ENCODE measurements at places on chromosomes 5 and 9.

- no peak for DNase-seq
These were observed 364.1 kb upstream of the SLC30A5 start for GRCh38 chr5:68729678-68730077.

DNA sequence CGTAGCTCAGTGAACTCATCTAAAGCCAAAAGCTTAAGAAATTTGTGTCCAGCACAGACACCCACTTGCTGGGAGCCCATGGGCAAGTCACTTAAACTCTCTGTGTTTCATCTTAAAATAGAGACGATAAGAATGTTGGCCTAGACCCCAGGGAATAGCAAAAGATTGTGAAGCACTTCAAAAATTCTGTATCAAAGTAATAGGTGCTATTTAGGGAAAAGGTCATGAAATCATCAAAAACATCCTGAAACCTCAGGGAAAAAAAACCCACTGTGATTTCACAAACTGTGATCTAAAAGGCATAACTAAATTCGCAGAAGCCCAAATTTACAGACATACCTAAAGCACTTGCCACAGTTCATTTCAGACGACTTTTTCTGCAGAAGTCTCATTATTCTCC lies 278.3 kb downstream of the NR2F1-AS1 start:
- DNase-seq, result no peak

DNA sequence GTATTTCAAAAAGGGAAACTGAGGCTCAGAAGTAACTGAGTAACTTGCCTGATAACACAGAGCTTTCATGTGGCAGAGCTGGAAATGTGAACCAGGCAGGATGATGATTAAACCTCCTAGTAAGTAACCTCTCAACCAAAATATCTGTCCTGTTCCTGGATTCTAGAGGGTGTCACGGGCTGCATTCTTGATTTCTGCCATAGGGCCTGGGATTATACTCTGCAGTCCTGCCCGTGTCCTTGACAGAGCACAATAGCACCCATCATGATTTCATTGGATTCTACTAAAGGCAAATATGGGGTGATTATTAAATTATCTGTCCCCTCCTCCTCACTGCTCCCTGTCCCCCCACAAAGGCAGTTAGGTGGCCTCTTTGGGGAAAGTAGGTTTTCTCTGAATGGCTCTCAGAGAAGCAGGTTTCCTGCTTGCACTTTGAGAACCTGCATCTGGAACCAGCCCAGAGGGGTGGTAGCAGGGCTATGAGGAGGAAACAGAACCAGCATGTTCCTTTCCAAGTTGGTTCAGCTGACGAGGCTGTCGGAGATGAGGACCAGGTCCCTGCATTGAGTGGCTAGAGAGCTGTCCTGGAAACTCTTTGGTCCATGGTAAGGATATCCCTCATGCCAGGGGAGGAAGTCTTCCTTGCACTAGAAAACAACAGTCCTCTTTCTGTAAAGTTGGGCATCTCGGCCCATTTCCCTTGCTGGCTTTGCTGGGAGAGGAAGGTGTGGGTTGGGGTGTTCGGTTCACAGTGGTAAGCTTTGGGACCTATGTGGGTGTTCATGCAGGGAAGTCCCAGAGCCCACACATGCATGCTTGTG lies 36.6 kb downstream of the PPARGC1B start:
- no peak for DNase-seq

DNA sequence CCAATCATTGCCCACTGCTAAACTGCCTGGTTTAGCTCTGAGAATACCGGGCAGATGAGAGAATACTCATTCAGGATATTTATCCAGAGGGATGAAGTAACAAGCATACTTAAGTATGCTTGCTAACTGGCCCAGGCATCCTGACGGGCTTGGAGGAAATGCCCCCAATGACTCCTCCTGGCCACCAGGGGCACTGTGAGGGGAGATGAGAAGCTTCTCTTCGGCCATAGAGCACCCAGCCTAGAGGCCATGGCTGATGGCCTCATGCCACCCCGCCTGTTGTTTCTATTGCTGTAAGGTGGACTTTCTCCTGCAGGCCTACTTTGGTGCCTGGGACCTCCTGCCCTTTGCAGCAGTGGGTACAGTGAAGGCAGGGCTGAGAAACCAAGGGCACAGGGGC lies 134.5 kb upstream of the FSTL4 start:
- DNase-seq, result no peak

- DNase-seq, result peak; percentile 55
These were observed 69.2 kb upstream of the CCDC180 start for GRCh38 chr9:97237951-97238889.

DNA sequence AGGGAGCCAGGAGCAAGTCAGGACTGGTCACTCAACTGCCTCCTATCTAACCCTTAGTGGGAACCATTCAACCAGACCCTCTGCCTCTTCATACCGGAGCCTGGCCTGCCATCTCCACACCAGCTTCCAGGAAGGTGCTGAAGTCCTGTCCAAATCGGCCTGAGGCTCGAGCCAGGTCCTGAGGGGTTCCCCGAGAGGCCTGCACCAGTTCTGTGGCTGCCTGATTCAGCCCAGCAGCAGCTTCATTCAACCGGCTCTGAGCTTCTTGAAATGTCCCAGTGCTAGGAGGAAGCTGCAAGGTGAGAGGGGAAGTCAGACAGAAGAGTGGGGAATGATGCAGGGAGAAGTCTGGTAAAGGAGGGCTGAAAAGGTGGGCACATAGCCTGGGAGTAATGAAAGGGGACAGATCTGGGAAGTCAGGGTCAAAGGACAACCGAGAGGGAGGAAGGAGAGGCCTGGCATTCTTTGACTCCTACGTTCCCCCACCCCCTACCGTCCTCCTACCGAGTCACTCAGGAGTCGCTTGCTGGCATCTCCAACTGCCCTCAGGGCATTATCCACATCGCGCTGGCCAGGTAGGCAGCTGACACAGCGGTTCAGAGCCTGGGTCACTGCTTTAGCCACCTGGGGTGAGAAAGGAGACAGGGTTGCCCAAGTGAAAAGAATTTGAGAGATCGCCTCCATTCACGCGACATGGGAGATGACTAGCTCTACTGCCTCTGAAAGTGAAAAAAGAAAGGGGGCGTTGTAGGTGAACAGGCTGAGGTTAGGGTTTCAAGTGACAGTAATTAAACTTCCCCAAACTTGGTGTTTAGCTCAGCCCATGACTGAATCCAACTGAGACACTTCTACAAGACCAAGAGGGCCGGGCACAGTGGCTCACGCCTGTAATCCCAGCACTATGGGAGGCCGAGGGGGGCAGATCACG lies 20.2 kb downstream of the TLN1 start:
- DNase-seq, result no peak

DNA sequence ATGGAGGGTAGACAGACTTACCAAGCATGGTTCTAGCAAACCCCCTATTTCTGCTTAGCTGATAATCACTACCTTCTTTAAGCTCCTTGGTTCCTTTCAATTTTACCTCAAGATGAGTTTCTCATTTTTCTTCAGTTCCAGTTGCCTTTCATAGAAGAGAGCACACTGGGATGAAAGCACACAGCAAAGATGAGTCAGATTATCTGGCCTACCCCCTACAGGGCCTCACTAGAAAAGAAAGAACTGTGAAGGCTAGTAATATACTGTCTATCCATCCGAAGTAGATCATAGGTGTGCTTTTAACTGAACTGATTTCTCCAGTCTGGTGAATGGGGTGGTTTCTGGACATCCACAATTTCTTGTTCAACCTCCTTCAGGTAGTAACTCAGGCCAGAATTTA lies 122.5 kb downstream of the TRPM3 start:
- no peak for DNase-seq

DNA sequence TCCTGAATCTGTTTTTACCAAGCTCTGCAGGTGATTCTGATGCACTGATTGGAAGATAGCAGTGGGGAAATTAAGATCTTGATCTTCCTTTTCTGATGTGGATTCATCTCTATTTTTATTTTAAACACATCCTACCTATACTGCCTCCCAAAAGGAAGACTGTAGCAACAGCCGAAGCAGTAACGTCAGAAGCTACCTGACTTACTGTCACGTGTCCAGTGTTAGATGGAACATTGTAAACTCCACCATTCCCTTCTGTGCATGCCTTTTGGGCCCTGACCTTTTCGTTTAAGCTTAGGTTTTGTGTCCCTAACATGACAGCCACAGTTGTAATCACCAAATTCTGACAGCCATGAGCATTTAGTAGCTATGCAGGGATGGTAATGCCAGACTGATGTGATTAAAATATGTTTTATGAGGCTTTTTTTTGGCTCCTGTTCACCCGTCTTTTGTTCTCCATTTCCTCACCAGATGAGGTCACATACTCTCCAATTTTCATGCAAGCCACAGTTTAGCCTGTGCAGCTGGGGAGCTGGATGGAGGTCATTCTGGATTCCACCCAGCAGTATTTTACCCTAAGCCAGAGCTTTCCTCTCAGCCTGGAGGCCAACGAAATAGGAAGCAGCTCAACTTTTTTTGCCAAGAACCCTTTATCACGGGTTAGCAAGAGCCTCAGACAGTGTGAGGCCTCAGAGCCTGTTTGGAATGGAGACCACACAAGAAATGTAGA lies 15.6 kb upstream of the FOXD1 start:
- DNase-seq, result no peak

DNA sequence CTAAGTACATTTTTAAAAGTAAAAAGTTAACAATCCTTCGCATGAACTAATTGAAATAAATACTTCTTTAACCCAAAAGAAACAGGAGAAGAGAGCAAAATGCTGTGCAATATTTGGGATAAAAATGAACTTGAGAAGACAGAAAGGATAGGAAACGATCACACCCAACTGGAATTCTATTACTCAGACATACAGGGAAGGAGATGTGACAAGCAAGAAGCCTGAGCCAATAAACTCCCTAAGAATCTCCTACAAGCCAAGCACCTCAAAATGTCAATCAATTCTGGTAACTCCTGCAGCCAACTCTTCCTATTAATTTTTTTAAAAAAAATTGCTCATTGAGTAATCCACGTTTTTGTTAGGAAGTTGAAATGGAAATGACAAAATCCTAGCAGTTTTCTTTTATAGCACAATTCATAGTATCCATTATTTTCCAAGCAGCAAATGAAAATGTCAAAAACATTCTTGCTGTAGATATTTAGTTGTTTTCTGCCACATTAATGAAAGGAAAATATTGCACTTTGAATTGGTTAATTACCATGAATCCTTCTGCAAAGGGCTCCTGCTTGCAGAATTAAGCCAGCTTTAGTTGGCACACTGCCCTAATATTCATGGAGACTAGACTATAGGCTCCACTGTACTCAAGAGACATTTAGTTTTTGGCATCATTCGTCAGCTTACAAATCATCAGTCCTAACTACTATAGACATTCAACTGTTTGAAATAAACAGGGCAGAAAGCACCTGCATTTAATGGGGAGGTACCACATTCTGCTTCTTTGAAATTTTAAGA lies 89.0 kb downstream of the RFX3 start:
- DNase-seq, result no peak

GRCh38 chr9:92608909-92609445 lies 61.0 kb downstream of the IPPK start:
- DNase-seq, result peak; percentile 57

DNA sequence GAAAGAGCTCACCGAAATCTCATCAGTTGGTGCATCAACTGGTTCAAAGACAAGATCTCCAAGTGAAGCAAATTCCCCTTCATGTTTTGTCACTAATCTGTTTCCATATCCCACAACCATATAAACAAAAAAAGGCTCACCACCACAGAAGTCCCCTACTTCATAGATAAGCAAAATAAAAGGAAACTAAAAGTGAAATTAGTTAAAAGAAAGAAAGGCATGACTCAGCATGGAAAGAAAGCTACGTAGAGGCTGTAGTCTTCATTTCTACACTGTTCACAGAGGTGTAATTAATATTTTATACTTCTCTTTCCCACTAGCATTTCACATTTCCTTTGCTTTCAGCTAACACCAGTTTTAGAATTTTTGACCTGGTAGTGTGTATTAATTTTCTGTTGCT lies 208.0 kb downstream of the CYLC2 start:
- no peak for DNase-seq

DNA sequence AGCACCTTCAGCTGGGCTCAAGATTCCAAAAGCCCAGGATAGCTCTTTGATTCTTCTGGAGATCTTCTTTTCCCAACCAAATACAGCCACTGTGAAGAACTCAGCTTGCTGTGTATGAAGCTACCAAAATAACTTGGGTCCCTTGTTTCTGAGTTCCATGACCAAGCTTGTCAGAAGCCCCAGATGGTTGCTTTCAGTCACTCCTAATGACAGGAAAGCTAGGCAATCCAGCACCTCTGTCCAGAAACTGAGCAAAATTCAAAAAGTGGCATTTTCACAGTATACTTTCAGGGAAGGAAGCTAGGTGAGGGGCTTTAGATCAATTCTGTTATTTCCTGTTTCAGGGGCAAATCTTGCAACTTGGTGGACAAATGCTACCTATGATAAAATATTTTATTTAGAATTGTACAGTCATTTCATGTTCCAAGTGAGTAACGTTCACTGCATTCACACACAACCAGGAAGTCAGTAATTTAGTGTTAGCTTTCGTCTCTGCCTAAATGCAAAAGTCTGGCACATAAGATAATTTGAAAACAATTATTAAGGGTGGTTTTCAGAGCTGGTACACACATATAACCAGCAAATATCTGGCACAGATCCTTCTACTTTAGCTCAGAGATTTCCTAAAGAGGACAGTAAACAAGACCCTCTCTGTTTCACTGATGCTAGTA lies 330.1 kb downstream of the GLIS3 start:
- DNase-seq, result no peak

DNA sequence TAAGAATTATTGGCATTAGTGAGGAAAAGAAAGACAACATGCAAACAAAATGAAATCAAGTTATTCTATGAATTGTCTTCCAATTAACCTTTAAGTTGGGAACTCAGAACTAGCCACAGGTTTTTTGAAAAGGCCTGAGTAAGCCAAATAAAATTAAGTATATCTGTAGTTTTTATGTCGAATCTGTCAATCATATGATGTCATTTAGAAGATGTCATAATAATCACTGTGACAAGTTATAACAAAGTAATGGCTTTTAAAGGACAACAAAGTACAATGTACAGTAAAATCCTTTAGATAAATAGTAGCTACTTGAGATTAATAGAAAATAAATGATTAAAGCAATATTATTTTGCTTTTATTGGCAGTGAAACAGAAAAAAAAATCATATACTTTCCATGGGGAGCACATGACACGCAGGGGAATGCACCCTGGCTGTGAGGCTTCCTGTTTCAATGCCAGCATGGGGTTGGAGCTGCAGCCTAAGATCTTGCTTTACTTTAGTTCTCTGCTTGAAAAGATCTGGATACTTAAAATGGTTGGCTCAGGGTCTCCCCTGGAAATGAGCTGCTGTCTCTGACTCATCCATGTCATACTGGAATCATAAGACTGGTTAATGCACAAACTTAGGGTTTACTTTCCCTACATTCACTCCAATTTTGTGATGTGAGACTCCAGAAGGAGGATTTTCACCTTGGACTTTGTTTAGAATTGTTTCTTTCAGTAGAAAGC lies 284.3 kb downstream of the TAF11L14 start:
- no peak for DNase-seq

- DNase-seq, result no peak
These were observed 299.2 kb downstream of the SPOCK1 start for GRCh38 chr5:137199966-137200365.

- DNase-seq, result peak; percentile 47
These were observed 12.6 kb downstream of the PDE6A start for GRCh38 chr5:149931992-149932436.
